ENCODE measurements at places on chromosomes 11 and 22.

DNA sequence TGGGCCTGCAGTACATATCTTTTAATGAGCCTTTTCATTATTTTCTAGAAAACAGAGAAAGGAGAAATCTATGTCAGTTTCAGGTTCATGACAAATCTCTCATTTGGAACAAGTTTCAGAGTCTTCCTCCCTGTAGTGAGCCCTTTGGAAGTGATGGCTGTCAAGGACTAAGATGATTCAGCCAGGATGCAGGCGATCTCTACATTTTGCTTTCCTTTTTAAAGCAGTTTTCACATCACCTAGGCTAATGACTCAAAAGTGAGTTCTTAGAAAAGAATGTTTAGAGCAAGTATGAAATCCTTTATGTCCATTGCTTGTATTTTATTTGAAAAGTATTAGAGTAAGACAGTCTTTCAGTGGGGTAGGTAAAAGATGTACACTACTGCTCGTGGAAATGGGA is 130.1 kb downstream of the TRPC6 start:
- H3K4me3 ChIP-seq, result no peak overlapping the region
- H3K27me3 ChIP-seq, result no peaks in the 10 kb centered on the region
- DNase-seq, result no peak

DNA sequence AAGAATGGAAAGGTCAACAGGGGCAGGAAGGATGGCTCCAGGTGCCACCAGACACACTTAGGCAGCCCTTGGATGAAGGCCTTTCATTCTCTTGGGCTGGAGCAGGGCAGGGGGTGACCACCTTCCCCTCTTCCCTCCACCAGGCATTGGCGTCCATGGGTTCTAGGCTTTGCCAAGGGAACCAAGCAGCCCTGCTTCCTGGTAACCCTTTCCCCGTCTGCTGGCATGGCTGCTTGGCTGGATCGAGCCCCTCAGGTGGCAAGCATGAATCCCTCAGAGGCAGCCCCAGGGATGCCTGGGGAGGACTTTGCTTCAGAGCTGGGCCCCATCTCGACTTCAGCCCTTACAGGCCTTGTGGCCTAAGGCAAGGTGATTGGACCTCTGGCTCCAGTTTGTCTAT is 185.1 kb upstream of the SYT13 start:
- no peak for DNase-seq
- no peaks in the 10 kb centered on the region for H3K4me1 ChIP-seq
- H3K4me3 ChIP-seq, result no peak overlapping the region
- H3K36me3 ChIP-seq, result no peaks in the 10 kb centered on the region
- H3K27ac ChIP-seq, result no peak overlapping the region

DNA sequence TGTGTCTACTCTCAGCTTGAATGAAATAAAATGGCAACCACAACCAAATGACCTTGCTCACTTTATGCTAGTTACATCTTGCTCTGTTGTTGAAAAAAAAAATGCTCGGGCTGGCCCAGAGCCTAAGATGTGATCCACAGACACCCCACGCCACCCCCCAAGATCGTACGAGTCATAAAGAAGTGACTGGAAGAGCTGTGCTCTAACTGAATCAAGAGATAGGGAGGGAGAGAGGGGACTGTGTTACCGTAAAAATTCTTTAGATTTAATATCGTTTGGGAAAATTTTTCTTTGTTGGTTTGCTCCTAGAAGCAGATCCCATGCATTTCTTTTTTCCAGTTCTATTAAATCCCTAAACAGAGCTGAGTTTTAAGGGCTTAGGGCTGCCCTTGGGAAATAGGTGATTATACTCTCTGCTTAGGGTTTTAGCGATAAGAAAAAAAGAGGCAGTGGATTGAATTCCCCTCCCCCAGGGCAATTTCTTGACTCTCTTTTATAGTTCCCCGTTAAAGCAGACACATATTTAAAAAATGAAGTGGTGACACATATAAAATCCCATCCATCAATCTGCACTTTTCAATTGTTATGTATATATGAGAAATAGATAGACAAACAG is 14.5 kb downstream of the MAML2 start:
- peaks cover 8% of the 10 kb centered on the region for H3K4me1 ChIP-seq
- no peak for DNase-seq
- H3K27me3 ChIP-seq, result no peaks in the 10 kb centered on the region
- H3K4me3 ChIP-seq, result no peak overlapping the region
- H3K27ac ChIP-seq, result no peak overlapping the region
- no peaks in the 10 kb centered on the region for H3K36me3 ChIP-seq

GRCh38 chr11:116791002-116791812 is 472 bp downstream of the APOA5 start:
- H3K36me3 ChIP-seq, result no peaks in the 10 kb centered on the region
- no peak overlapping the region for H3K4me3 ChIP-seq
- no peaks in the 10 kb centered on the region for H3K27me3 ChIP-seq
- H3K27ac ChIP-seq, result no peak overlapping the region
- peak; percentile 74 for DNase-seq

- H3K36me3 ChIP-seq, result no peaks in the 10 kb centered on the region
- no peaks in the 10 kb centered on the region for H3K27me3 ChIP-seq
- no peak overlapping the region for H3K4me3 ChIP-seq
These were observed 540.5 kb downstream of the DLG2 start for GRCh38 chr11:85086504-85087284.

DNA sequence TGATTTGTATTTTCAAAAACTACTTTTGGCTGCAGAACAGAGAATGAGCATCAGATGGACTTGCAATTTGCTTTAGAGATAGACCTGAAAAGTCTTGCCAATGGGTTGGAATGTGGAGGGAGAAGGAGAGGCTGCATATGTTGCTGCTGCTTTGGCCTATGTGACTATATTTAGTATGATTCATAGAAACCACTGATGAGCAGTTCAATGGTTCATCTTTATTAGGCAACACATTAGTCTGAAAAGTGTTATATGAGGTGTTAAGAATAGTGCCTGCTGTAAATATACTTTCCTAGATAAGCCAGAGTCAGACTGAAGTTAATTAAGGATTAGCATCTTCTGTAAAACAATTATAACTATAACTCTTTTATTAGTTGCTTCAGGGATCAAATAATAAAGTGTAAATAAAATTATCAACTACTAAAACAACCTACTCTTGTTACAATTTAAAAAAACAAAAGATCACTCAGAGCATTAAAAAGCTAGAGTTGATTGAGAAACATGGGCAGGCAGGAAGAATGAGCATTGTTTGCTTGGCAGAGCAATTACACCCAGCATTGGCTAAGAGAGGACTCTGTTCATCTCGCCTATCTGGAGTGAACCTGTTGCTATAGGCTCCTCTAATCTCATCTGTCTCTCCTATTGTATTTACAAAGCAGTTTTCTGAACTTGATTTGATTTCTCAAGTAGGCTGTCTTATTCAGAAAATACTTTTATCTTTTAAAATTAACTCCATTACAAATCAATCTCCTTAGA is 36.3 kb downstream of the HORMAD2 start:
- no peaks in the 10 kb centered on the region for H3K27me3 ChIP-seq
- no peak overlapping the region for H3K27ac ChIP-seq
- no peaks in the 10 kb centered on the region for H3K36me3 ChIP-seq
- H3K4me3 ChIP-seq, result no peak overlapping the region
- no peaks in the 10 kb centered on the region for H3K4me1 ChIP-seq

GRCh38 chr11:64638018-64638665 is 47.1 kb downstream of the SLC22A12 start:
- H3K27ac ChIP-seq, result no peak overlapping the region
- H3K4me1 ChIP-seq, result peaks cover 7% of the 10 kb centered on the region
- no peak for DNase-seq
- H3K4me3 ChIP-seq, result peak overlapping the region; percentile 30

- H3K4me1 ChIP-seq, result peaks cover 7% of the 10 kb centered on the region
- no peak for DNase-seq
- peaks cover 5% of the 10 kb centered on the region for H3K36me3 ChIP-seq
- no peak overlapping the region for H3K27ac ChIP-seq
These were observed 13.6 kb downstream of the POLR2F start for GRCh38 chr22:37967147-37967546.

DNA sequence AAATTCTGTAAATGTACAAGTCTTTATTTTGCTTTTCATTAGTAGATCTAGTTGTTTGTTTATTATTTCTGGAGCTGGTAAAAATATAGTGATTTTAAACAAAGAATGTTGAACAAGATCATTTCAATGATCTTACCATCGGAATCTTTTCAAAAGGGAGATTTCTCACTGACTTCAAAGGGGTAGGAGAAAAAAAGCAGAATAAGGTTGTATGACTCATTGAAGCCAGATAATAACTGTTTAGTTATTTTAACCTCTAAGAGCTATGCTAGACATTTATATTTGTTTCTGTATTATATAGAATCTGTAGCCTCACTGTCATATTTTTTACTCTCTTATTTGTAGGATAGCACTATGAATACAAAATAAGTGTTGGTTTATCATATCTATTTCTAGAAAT is 8.1 kb upstream of the PDE3B start:
- no peak overlapping the region for H3K4me3 ChIP-seq
- H3K27me3 ChIP-seq, result no peaks in the 10 kb centered on the region
- DNase-seq, result no peak
- no peaks in the 10 kb centered on the region for H3K4me1 ChIP-seq
- no peaks in the 10 kb centered on the region for H3K36me3 ChIP-seq

GRCh38 chr11:113447621-113448315 is 27.4 kb downstream of the DRD2 start:
- DNase-seq, result no peak
- H3K4me1 ChIP-seq, result peaks cover 1% of the 10 kb centered on the region
- no peaks in the 10 kb centered on the region for H3K27me3 ChIP-seq
- H3K4me3 ChIP-seq, result no peak overlapping the region
- H3K36me3 ChIP-seq, result no peaks in the 10 kb centered on the region

DNA sequence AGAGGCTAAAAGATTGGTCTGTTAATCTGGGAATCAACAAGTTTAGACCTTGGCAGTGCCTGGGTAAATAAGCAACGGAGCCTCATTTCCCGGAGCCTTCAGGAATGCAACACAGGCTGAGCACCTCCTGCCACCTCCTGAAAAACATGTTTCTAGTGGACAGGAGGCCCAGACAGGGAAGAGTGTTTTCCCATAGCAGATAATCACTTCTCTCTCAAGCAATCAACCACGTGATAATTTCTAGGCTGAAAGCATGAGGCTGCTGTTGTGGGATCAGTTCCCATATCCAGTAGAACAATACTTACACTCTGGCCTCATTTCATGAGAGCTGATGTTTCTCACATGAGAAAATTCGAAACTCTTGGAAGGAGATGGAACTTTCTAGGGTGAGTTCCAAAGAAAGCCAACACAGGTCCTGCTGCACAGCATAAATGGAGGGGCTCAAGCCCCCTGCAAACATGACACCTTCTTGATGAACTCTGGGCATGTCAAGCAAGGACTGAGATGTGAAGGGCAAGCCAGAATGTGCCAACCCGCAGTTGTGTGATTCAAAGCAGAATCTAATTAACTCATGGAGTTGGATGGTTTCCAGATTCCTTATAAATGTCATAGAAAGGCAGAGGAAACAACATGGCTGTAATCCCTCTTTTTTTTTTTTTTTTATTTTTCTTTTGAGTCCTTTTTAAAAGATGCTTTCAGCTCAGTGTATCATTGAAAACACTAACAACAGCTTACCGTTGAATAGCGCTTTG is 228.5 kb upstream of the SESN3 start:
- H3K36me3 ChIP-seq, result no peaks in the 10 kb centered on the region
- no peaks in the 10 kb centered on the region for H3K27me3 ChIP-seq
- no peak overlapping the region for H3K4me3 ChIP-seq
- no peak overlapping the region for H3K27ac ChIP-seq

GRCh38 chr11:8689726-8690255 is 7.2 kb downstream of the RPL27A start:
- peaks cover 14% of the 10 kb centered on the region for H3K36me3 ChIP-seq
- no peaks in the 10 kb centered on the region for H3K27me3 ChIP-seq
- H3K27ac ChIP-seq, result no peak overlapping the region
- no peaks in the 10 kb centered on the region for H3K4me1 ChIP-seq

- H3K36me3 ChIP-seq, result no peaks in the 10 kb centered on the region
- H3K4me3 ChIP-seq, result no peak overlapping the region
- no peaks in the 10 kb centered on the region for H3K27me3 ChIP-seq
- DNase-seq, result no peak
These were observed 4.2 kb downstream of the UNC93B1 start for GRCh38 chr11:67999704-68000103.

DNA sequence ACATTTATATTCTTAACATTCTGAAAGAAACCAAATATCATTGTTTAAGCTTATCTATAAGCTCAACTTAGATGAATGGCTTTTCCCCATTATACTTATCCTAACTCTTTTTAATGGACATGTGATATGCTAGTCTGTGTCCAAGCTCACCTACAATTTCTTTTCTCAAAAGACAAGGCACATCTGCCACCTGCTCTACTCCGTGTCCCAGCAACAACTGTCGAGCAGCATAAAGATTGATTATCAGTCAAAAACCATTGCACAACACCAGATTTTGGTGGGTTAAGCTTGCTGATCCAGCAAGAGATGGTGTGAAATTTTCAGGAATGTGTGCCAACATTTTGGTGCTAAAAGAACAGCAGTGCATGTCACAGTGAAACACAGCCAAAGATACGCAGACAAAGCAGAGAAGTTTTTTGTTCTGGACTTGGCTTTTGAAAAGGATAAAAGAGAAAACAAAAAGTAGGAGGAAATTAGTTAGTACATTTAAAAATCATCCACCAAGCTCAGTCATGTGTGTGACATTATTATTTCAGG is 65.8 kb downstream of the DCDC1 start:
- DNase-seq, result no peak
- no peak overlapping the region for H3K4me3 ChIP-seq
- H3K27ac ChIP-seq, result no peak overlapping the region
- no peaks in the 10 kb centered on the region for H3K36me3 ChIP-seq

GRCh38 chr11:119377112-119377901 is 4.2 kb downstream of the USP2 start:
- H3K4me3 ChIP-seq, result no peak overlapping the region
- H3K36me3 ChIP-seq, result no peaks in the 10 kb centered on the region
- H3K27me3 ChIP-seq, result peaks cover 3% of the 10 kb centered on the region
- H3K27ac ChIP-seq, result no peak overlapping the region

- no peak overlapping the region for H3K27ac ChIP-seq
These were observed 9.8 kb upstream of the TSSC4 start for GRCh38 chr11:2390725-2391151.

- no peak overlapping the region for H3K4me3 ChIP-seq
- H3K4me1 ChIP-seq, result no peaks in the 10 kb centered on the region
- H3K27ac ChIP-seq, result no peak overlapping the region
- DNase-seq, result no peak
- no peaks in the 10 kb centered on the region for H3K27me3 ChIP-seq
These were observed 4.6 kb upstream of the RNF185 start for GRCh38 chr22:31155422-31155821.

DNA sequence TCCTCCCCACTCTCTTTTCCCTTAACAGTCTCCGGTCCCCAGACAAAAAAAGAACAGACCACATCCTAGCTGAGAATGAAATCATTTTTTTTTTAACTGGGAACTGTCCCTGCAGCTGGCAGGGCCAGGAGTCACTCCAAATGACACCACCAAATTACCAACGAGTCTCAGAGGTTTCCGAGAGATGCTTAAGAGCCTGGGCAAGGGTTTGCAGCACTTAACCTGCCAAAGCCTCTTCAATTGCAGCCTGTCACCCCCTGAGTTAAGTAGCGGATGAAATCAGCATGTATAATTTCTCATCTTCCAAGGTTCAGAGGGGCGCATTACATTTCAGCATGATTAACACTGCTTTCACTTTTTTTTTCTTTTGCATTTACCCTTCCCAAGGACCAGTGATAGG is 71.8 kb downstream of the TENM4 start:
- H3K27me3 ChIP-seq, result no peaks in the 10 kb centered on the region
- no peak for DNase-seq
- no peak overlapping the region for H3K4me3 ChIP-seq
- no peaks in the 10 kb centered on the region for H3K4me1 ChIP-seq
- no peaks in the 10 kb centered on the region for H3K36me3 ChIP-seq
- no peak overlapping the region for H3K27ac ChIP-seq

All from iPS DF 6.9 (cell line).